Islet precursor cell (in vitro differentiated cells): ENCODE measurements at places on chromosomes 16 and 17.

GRCh38 chr16:85992359-85992758, 93.4 kb downstream of the IRF8 start:
- DNase-seq: peak; percentile 39

DNA sequence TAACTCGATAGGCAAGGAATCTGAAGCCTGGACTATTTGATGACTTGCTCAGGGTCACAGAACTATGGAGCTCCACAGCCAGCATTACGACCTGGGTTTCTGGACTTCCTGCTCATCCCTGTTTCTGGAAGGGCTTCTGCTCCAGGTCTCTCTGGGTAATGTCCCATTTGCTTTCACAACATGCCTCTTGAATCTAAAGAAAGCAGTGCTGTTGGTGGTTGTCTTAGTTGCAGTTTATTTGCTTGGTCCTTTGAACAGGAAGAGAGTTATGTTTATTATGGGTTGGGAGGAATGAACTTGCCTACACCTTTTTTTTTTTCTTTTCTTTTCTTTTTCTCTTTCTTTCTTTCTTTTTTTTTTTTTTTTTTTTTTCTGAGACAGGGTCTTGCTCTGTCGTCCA, 84.8 kb downstream of the PITPNC1 start:
- no peak for DNase-seq

- DNase-seq: no peak
Measured at GRCh38 chr16:3949287-3949686, 68.8 kb upstream of the CREBBP start.

DNA sequence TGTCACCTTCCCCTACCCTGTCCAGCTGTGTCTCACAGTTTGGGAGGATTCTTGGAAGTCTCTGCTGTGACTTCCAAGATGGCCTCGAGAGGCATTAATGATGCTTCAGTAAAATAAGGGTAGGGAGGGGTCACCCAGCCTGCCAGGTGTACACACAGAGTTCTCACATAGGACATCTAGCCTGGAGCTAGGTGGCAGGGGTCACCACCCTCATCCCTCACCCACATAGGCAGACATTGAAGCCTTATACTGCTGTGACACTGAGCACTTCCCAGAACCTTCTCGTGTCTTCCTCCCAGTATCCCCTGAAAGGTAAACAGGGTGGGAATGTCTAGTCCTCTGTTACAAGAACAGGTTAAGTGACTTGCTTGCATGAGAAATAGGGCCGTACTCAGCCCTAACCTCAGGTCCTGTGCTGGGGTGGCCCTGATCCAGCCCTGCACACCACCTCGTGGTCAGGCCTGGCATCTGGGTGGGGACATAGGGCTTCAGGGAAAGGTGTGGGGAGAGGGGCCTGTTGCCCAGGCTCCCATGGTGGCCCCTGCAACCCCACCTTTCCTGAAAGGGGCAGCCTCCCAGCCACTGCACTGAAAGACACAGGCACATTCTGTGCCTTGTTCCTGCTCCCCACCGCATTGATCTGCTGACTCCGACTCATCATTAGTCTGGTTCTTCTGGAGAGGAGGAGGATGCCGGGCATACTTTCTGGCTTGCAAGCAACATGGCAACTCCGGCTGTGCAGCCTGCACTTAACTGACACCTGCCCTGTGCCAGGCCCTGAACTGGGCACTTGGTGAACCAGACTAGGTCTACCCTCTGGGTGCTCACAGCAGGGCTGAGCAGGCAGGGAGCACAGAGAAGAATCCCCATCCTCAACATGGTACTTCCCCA, 3.6 kb upstream of the MMP15 start:
- peak; percentile 89 for DNase-seq

GRCh38 chr17:57375040-57375769, 118.9 kb downstream of the MSI2 start:
- no peak for DNase-seq

DNA sequence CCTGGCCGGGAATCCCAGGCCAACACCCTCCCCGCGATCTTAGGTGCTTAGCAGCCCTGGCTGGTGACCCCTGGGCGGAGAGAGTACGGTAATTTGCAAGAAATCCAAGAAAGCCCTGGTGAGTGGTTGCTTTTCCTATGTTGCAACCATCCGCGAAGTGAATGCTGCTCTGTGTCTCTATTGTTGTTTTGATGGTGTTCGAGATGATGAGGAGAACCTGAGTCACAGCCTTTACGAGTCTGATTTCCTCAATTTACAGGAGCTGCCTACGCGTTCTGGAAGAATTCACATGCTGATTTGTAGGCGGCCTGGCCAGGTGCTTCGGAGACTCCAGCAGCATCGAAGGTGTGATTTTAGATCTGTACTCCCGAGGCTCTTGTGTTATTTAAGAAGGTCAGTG, 63.3 kb downstream of the TMEM235 start:
- DNase-seq: peak; percentile 91

- no peak for DNase-seq
Measured at GRCh38 chr16:53966821-53967571, 263.0 kb downstream of the FTO start.

- peak; percentile 96 for DNase-seq
Measured at GRCh38 chr17:37490638-37491614, 1.2 kb downstream of the DUSP14 start.

DNA sequence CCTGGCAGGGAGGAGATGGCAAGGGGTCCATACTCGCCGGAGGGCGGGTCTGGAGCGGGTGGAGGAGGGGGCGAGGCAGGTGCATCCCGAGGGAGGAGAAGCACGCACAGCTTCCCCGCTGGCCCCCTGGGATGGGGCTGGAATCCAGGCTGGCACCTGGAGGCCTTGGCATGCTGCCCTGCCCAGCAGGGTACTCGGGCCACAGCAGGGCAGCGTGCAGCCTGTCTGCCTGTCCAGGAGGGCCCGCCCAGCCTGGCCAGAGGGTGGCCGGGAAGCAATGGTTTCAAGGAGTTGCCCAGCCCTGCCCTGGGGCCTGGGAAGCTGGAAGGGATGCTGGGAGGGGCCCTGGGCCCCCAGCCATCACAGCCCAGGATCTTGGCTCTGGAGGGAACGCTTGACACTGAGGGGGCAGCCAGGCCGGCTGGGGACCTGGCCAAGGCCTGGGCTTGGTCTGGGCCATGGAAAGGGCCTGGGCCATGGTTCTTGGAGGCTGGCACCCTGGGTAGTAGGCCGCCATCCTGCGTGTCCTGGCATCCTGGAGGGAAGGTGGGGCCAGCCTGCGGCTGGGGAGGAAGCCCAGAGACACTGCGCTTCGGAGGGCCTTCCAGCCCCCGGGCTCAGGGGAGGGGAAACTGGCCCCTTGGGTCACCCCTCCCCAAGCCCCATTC, 1.1 kb downstream of the GLIS2 start:
- DNase-seq: peak; percentile 68

DNA sequence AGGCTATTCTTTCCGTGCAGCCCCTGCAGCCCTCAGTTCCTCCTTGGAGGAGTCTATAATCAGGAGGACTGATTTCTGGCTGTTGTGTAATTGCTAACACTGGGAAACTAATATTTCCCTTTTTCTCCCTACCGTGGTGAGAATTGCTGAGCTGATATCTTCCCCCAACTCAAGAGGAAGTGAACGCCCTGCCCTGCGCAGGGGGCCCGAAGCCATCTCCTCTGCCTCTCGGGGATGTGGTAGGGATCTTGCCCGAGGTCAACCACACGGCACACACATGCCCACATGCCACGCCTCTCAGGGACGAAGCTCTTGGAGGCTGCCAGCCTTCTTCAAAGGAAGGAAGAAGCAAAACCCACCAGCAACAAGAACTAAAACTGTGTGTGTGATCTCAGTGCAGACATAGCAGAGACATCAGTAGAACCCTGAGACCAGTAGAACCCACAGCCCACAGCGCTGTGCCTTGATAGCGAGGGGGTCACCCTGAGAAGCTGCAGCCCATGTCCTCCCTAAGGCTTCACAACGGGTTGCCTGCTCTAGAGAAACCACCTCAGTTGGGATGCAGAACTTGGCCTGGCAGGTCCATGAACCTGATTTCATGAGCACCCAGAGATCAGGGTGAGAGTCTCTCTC, 8.9 kb upstream of the ULK2 start:
- DNase-seq: no peak

- DNase-seq: peak; percentile 28
Measured at GRCh38 chr17:9272501-9273200, 251.3 kb downstream of the NTN1 start.

GRCh38 chr16:89013692-89014402, 36.8 kb upstream of the CBFA2T3 start:
- no peak for DNase-seq

DNA sequence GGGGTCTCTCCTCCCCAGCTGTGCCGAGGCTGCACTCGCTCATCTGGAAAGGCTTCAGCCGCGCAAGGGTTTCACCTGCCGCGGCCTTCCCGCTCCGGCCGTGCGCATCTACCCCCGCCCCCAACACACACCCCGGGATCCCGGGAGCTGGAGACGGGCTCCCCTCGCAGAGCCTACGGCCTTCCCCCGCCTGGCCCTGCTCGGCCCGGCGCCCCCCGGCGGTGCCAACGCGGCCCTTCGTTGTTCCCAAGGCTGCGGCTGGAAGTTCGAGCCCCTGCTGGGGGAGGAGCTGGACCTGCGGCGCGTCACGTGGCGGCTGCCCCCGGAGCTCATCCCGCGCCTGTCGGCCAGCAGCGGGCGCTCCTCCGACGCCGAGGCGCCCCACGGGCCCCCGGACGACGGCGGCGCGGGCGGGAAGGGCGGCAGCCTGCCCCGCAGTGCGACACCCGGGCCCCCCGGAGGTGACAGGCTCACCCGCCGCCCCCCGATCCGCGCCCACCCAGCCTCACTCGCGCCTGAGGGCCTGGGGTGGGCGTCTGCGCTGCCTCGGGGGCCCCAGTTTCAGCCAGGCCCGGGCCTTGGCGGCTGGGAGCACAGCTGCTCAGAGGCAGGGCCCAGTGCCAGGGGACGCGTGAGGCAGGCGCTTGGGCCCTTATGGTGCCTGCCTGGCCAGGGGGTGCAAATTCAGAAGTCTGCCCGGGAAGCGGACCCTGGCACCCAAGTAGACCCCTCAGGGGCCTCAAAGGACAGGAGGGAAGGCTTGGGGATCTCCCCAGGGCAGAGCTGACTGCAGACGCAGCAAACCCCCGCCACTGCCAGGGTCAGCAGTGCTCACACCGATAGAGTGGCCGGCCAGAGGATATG, 11.2 kb downstream of the GALK1 start:
- DNase-seq: peak; percentile 91

DNA sequence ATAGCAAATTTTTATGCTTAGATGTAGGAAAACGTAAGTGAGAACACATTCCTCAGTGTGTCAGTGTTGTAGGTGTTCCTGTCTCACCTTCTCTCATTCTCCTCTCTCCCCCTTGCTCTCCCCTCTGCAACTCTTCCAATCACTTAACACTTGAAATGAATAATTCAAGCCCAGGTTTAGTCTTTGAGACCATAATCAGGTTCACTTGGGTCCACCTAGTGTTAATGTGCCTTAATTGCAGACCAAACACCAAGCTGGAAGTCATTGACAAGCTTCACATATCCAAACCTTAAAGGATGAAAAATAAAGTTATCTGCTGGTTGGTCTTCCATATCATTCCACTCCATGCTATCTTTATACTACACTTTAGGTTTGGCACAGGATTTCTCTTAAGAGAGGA, 37.0 kb downstream of the STXBP4 start:
- no peak for DNase-seq

GRCh38 chr17:56436142-56436541, 157.4 kb upstream of the NOG start:
- DNase-seq: no peak

DNA sequence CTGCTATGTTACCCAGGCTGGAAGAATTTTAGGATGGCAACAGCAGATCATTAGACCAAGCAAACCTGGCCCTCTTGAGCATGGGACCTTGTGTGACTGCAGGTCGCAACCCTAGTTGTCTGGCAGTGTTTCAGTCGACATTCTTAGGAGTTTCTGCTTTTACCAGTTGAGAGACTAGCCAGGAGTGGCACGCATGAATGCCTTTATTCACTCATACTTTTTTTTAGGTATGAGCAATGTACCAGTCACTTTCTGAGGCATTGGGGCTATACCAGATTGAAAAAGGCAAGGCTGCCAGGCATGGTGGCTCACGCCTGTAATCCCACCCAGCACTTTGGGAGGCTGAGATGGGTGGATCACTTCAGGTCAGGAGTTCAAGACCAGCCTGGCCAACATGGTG, 28.2 kb upstream of the HAS3 start:
- DNase-seq: no peak

DNA sequence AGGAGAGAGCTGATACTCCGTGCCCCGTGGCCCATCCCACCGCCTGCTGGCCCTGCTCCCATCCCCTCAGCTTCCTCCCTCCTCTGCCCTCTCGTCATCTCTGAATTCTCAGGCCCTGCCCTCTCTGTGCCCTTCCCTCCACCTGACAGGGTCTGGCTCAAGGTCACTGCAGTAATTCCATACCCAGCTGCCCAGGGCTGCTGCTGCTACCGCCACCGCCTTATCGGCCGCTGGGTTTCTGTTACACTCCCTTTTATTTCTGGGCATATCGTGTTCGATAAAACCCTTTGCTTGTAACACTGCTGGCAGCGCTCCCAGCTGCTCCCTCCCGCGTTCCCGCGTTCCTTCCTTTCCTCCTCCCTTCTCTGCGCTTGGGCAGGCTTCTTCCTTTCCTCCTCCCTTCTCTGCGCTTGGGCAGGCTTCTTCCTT, 1.2 kb downstream of the EPN3 start:
- no peak for DNase-seq

- DNase-seq: peak; percentile 79
Measured at GRCh38 chr17:16989953-16990860, 18.3 kb upstream of the TNFRSF13B start.

DNA sequence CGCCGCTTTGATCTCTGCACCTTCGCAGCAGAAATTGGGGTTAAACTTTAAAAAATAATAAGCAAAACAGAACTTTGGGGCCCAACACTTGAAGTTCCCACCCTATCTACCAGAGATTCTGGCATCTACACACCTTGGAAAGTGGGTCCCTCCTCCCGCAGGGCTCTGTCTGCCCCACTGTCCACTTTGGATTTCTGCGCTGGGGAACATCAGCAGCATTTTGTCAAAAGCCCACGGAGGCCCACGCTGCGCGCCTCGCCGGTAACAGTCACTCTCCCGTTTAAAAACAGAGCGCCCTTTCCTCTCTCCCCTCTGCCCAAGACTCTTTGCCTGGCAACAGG, 725 bp upstream of the WNT9B start:
- no peak for DNase-seq

DNA sequence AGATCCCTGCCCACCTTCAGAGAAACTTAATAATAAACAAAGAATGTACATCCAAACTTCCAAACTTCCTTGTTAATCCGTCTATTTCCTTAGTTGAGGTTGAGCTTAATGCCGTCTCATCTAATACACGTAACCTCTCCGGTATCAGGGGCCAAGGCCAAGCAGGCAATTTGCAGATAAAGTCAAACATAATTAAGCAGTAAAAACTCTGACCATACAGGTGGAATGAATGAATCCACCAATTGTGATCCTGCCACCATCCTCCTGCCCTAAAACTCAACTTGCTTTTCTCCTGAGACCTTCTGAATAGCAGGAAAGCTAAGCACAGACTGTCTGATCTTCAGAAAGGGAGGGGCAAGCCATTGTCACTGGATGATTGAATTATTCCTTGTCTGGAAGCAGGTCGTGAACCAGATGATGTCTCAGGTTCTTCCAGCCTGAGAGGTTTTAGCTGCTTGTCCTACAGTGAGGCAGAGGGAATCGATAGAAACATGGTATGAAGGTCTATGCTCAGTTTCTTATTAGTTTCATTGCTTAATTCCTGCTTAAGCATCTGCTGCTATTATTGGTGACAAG, 1111.8 kb upstream of the EEF2KMT start:
- no peak for DNase-seq

GRCh38 chr16:73921295-73921694, 375.3 kb upstream of the PSMD7 start:
- no peak for DNase-seq

- DNase-seq: no peak
Measured at GRCh38 chr17:47955497-47956461, 1.9 kb downstream of the PRR15L start.
